ENCODE measurements at places on chromosomes 13 and 19.
A peak's percentile ranks its signal among the peaks of the same experiment; 100 is the strongest.

DNA sequence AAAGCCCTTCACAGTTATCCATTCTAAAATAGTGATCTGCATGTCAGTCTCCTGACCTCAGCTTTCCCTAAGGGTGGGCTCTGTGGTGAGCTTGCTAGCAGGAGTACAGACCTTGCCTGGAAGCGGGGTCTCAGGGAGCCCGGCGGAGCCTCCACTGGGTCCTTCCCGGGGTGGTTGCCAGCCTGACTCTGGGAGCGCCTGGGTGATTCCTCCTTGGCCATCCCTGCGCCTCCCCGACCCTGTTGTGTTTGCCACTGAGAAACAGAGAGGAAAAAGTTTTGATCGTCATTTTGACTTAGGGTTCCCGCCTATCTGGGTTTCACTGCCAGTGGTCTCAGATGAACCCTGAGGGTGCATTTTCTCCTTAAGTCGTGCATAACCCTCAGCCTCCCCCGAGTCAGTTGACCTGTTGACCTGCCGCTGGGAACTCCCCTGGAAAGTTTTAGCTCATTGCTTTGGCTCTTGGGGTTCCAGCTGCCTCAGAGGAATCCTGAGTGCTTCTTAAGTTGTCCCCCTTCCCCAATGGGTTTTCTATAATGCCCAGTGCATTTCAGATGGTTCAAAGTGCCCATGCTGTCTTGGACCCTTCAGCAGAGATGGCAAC lies 117.8 kb downstream of the RAB20 start:
- DNase-seq, result no peak

GRCh38 chr19:56769650-56770049 lies 70.9 kb downstream of the PEG3 start:
- DNase-seq, result no peak

DNA sequence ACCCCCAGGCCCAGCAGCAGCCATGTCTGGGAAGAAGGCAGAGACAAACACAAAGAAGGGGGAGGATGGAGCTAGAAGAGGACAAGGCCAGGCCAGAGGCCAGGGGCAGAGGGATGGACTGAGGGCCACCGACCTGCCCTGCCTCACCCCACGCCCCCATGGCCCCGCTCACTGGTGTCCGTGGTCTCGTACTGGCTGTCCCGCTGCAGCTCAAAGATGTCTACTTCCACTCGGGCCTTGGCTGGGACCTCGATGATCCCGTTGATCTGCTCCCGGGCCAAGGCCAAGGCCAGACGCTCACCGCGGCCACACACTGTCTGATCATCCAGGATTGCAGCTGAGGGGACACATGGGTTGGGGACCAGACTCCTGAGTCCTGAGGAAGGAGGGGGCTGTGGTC lies 5.0 kb downstream of the GRIK5 start:
- no peak for DNase-seq

DNA sequence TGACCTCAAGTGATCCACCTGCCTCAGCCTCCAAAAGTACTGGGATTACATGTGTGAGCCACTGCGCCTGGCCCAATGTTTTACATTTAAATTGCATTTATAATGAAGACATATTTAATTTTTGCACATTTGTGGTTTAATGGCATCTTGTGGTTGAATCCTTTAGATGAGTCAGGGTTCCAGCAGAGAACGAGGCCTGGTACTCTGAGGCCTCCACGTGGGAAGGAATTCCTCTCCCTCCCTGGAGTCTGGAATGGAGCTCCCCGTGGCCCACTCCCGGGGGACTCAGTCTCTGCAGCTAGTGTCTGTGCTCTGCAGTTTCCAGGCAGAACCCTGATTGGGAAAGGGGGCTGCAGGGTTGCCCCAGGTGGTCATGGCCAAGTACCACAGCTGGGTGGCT lies 24.2 kb downstream of the ZFR2 start:
- DNase-seq, result no peak

- no peak for DNase-seq
Observed at GRCh38 chr13:38180670-38181069, 169.0 kb upstream of the UFM1 start.

DNA sequence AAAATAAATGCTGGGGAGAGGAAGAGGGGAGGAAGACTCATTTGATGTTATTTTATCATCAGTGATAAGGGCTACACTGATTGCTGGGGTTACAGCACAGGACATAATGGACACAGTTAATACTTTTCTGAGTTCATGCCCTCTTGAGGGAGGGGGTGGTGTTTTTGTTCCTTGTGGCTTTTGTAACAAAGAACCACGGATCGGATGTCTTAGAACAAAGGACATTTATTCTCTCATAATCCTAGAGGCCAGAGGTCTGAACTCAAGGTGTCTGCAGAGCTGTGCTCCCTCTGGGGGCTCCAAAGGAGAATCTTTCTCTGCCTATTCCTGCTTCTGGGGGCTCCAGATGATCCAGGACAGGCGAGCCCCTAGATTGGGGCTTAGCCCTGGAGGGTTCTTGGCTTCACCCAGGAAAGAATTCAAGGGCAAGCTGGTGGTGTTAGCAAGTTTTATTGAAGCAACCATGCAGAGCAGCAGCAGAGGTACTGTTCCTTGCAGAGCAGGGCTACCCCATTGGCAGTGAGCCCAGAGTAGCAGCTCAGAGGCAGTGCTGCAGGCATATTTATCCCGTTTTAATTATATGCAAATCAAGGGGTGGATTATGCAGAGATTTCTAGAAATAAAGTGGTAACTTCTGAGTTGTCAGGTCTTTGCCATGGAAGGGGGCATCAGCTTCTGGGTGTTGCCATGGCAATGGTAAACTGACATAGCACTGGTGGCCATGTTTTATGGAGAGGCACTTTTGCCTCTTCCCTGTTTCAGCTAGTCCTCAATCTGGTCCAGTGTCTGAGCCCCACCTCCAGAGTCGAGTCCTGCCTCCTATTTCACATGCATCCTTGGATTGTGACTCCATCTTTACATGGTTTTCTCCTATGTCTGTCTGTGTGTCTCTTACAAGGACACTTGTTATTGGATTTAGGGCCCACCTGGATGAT lies 18.0 kb downstream of the VAV1 start:
- DNase-seq, result no peak

GRCh38 chr13:40221131-40221459 lies 445.3 kb downstream of the FOXO1 start:
- DNase-seq, result no peak

DNA sequence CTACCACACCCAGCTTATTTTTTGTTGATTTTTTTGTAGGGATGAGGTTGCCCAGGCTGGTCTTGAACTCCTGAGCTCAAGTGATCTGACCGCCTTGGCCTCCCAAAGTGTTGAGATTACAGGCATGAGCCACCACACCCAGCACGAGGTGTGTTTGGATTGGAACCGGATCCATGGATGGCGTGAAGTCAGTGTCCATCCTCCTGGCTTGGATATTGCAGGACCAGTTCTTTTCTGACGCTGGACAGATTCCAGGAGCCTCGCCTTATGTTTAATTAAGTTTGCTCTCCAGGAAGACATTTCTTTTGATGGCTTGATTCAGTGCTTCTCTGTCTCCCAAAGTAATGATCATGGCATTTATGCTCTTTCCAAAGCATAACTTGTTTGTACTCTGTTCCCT lies 14.4 kb upstream of the RFXAP start:
- DNase-seq, result no peak

DNA sequence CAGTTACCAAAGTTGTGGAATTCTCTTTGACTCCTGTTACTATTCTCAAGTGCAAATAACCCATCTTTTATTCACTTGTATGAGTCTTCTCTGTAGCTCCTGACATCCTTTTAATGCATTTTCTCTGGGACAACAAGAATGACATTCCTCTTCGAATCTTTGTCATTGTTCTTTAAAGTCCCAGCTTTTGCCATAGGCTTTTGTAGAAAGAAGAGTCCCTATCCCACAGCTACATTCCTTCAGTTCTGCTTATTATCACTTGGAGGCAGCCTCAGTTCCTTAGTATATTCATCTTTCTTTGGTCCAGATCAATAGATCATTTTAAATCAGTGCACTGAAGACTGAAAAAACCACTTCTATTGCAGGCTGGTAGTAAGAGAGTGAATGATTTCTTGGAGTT lies 560.2 kb downstream of the DACH1 start:
- no peak for DNase-seq

- no peak for DNase-seq
Observed at GRCh38 chr13:32259116-32259515, 56.0 kb downstream of the ZAR1L start.

DNA sequence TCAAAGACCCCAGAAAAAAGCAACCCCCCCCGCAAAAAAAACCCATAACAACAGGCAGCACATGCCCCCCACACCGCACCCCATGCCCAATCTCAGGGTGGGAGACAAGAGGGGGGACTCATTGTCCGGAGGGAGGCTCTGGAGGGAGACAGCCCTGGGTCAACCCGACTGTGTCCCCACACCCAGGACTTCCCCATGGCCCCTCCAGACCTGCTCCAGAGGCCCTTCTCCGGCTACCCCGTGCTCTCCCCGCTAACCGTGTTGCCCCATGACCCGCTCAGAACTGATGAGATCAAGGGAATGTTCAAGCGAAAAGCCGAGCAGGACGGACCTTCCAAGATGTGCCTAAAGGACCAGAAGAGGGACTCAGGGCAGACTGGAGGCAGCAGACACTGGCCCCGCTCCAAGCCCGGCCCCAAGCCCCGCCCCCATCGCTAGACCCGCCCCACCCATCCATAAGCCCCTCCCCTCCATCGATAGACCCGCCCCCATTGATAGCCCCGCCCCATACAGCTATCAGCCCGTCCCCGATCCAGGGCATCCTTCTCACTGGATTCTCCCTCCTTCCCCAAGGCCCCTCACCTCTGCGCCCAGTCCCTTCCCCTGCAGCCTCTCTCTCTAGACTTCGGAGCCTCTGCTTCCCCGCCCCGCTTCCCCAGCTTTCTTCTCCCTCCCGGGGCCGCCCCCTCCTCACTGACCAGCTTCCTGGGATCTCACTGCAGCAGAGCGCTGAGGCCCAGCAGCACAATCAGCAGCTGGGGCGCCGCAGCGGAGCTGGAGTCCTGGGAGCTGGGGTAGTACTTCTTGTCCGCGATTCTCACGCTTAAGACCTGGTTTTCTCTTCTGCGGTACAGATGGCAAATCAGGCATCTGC lies 2.2 kb downstream of the BST2 start:
- DNase-seq, result peak; percentile 45

- DNase-seq, result no peak
Observed at GRCh38 chr19:34282611-34283519, 28.5 kb downstream of the GARRE1 start.

All from CD4-positive, alpha-beta T cell treated with Interleukin-10 for 1 hour (primary cell).